ENCODE measurements at places on chromosomes 1 and 21.

GRCh38 chr1:62735491-62736171 lies 47.4 kb upstream of the DOCK7 start:
- no peak for DNase-seq

GRCh38 chr1:7940745-7941436 lies at the start of gene TNFRSF9:
TNFRSF9 (minus strand) TSS chr1:7940839; CDS start chr1:7939994, 845 bp downstream.
- DNase-seq = peak; percentile 70

DNA sequence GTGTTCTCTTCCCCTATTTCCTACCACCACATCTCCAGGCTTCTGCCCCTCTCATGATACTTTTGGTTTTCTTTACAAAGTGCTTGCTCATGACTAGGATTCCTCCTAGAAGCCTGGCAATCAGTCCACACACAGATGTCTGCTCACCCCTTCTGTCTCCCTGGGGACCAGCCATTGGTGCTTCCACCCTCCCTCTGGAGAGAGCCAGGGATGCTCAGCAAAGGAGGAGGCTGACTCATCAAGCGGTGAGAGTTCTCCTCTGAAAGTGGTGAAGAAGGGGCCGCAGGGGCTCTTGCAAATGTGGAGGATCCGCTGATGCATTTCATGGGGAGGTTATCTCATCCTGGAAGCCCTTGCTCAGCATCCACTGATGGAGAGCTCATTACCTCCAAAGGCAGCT lies 14.5 kb downstream of the NT5C1A start:
- DNase-seq = no peak

- DNase-seq = no peak
Measured at GRCh38 chr1:4771721-4772120, 117.3 kb downstream of the AJAP1 start.

GRCh38 chr21:45388611-45389296 lies 16.2 kb upstream of the COL18A1 start:
- DNase-seq = no peak

DNA sequence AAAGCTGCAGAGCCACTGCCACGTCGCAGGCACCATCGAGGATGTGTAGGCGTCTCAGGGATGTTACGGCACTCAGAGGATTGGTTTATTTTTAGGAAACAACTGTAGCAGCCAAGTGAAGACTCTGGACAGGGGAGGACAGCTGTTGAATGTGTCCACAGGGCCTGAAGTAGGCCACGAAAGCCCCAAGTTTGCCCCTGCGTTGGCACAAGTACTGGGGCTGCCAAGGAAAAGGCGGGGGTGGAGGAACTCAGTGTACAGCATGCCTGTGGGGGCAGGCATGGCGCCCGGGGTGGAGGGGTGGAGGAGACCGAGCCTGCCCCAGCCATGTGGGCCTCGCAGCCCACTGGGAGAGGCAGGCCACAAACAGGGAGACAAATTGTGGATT lies 89.7 kb downstream of the ADARB1 start:
- DNase-seq = no peak

- DNase-seq = no peak
Measured at GRCh38 chr1:21082073-21082472, 94.6 kb downstream of the EIF4G3 start.

DNA sequence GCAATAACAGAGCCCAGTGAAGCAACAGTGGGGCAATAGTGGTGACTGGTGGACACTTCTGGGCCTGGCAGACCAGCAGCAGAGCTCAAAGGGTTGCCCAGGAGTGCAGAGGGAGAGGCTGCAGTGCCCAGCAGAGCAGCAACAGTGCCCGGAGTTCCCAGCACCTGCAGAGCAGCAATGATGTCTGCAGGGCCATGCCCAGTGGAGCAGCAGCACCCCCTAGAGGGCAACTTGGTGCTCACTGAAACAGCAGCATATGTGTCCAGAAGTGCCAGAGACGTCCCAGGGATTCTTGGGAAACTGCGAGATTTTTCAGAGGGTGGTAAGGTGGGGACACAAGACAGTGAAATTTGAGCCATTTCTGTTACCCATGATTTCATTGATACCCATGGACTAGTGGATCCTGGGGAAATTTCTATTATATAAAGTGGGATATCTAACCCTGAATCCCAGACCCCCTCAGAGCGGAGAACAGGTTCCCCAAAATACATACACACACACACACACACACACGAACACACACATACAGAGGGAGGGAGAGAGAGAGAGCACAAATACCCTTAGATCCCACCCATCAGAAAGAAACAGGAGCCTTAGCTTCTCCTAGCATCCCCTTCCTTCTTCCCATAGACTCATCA lies 156.9 kb upstream of the GJB5 start:
- DNase-seq = peak; percentile 63

- no peak for DNase-seq
Measured at GRCh38 chr1:54477153-54477561, 70.9 kb upstream of the ACOT11 start.

- peak; percentile 67 for DNase-seq
Measured at GRCh38 chr1:99707535-99708142, 58.8 kb downstream of the FRRS1 start.

GRCh38 chr1:41874151-41874719 lies 44.5 kb downstream of the HIVEP3 start:
- no peak for DNase-seq

- DNase-seq = peak; percentile 77
Measured at GRCh38 chr1:110203021-110203661, 7.0 kb upstream of the KCNC4 start.

DNA sequence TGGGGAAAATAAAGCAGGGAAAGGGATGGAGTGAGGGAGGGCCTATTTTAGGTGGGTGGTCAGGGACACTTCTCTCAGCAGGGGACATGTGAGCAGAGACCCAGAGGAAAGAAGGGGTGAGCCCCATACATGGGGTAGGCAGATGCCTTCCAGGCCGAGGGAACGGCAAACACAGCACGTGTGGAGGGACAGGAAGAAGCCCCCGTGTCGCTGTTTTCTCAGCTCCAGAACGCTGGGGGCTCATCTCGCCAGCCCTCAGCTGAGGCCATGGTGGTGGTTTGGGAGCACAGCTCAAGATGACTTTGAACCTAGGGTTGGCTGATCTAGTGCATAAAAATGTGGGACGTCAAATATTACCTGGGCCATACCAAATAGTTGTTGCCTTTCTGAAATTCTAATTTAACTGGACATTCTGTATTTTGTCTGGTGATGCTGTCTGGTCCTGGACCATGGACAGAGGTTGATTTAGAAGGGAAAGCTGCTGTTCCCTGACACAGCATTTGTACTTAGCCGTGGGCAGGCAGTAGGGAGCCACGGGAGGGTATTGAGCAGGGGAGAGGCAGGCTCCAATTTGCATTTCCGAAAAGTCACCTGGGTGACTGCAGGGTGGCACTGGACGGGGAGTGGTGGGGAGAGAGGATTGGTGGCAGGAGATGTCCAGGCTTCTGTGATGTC lies 53.1 kb upstream of the RUNX3 start:
- DNase-seq = no peak

Data from stimulated activated CD4-positive, alpha-beta T cell treated with anti-CD3 and anti-CD28 coated beads, Interleukin-2, amount 100 ng/mL, for 48 hours (primary cell).